ENCODE measurements at places on chromosomes 2 and 18.

DNA sequence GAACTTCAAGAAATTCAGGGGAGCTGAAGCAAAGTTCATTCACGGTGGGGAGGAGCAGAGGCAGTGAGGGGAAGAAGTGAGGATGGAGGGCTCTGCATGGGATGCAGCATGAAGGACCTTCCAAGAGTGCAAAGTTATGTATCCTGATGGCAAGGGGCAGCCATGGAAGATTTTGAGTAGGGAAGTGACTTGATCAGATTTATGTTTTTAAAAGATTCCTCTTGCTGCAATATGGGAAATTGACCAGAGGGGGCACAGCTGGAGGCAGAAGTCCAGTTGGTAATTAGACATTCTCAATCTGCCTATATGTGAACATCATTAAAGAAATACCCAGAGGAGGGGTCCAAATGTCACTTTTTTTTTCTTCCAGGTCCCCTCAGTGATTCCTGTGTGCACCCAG, 21.5 kb upstream of the ANXA4 start:
- no peak for DNase-seq

GRCh38 chr2:158273791-158274190, 172.1 kb downstream of the UPP2 start:
- DNase-seq, result no peak

DNA sequence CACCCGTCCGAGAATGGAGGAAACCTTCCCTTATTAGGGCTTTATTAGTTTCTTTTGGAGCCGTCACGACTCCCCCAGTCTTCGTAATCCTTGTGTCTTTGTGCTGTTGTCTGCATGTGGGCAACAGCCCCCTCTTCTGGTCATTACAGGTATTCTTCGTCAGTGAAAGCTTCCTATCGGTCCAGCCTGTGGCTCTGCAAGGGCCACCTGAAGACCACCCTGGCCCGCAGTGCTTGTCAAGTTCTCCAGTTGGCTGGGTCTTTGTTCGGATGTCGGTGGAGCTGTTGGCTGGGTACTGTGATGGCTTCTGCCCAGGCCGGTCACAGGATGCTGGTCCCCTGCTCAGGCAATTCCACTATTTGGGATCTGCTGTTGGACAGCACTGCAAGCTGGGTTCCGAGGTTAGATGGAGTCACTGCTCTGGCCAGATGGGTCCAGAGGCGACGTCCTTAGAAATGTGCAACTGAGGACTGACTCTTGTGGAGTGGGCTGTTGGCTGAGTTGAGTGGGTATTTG, 19.2 kb downstream of the E2F6 start:
- DNase-seq, result no peak

DNA sequence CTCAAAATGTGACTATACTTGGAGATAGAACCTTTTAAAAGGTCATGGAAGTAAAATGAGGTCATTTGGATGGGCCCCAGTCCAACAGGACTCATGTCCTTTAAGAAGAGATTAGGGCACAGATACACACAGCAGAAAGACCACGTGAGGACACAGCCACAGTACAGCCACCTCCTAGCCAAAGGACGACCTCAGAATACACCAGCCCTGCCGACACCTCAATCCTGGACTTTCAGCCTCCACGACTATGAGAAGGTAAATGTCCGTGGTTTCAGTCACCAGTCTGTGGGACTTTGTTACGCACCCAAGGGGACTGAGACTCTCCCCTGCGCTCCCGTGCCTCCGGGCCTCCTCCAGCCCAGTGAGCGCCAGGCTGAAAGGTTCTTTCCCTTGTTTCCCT, 30.2 kb upstream of the HPCAL1 start:
- DNase-seq, result no peak

DNA sequence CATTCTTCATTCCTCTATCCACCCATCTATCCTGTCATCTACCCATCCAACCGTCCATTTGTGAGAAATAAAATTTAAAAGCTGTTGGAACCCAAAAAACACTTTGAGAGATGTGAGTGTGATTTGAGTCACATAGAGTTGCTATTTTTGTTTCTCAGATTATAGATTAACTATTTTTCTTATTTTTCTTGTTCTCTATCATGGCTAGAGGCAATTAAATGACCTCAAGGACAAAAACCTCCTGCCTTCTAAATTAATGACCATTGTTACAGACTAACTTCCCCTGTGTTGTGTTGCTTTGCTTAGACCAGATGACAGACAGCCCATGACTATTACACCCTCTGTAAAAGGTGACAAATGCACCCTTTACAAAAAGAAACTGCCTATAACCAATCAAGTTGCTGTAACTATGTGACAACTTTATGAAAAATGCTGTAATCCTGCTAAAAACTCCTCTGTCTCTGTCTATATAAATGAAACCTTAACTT, 207.9 kb upstream of the CXCR4 start:
- DNase-seq, result no peak

GRCh38 chr2:241767464-241768250, 9.0 kb upstream of the GAL3ST2 start:
- DNase-seq, result no peak

GRCh38 chr18:74604774-74605173, 7.1 kb downstream of the ZNF407 start:
- DNase-seq, result no peak

- no peak for DNase-seq
Observed at GRCh38 chr2:137824501-137824900, 139.8 kb upstream of the HNMT start.

DNA sequence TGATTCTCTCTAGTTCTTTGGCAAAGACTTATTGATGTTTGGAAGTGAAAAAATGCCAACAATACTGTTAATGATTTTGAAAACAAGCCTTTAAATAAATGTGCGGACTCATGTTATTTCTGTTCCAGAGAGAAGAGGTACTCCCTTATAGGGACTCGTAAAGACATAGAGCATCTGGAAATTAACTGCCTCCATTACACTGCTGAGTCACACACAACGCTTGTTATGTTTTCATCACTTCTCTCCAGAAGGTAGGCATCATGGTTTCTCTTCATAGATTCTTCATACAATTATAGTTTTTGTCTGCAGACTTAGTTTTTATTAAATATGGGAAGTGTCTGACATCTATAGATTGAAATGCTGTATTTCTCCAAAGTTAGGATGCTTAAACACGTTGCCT, 302.5 kb upstream of the EPC2 start:
- no peak for DNase-seq

DNA sequence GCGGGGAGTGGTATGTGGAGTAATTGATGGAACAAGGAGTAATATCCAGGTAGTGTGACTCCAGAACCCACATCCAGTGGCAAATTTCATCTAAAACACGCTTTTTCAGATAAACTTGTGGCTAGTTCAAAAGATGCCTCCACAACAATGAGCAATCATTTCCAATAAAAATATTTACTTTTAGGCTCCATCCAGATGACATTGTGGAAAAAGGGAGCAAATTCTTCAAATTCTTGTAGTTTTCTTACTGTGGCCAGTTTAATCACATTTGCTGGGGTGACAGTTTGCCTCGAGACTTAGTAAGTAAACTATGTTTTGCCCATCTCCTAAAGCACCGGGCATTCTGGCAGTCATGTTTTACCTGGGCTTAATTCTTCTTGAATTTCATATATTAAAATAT, 243.6 kb downstream of the IRS1 start:
- no peak for DNase-seq

DNA sequence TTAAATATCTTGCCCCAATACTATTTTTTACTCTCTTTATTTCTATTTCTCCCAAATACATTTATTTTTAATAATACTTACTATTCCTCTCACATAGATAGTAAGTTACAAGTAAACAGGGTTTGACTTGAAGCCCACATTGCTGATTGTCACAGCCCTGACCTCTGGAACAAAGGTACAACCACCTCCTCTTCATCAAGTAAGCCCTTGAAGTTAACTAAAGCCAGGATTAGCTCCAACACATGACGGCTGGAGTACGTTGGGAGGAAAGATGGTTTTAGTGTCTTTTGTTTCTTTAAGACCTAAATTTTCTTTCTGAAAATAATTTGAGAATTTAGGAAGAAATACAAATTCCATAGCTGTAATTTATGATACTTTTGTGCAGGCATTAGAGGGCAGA, 949 bp downstream of the MYOM1 start:
- no peak for DNase-seq

DNA sequence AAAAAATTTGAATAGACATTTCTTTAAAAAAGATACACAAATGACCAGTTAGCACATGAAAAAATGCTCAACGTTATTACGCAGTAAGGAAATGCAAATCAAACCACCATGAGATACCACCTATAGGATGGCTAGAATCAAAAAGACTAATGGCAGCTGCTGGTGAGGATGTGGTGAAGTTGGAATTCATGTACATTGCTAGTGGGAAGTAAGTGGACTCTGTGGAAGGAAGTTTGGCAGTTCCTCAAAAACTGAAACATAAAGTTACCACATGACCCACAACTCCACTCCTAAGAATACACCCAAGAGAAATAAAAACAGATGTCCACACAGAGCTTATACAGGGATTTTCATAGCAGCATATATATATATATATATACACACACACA, 51.2 kb downstream of the MBP start:
- no peak for DNase-seq

- DNase-seq, result no peak
Observed at GRCh38 chr18:36382854-36383253, 85.3 kb downstream of the FHOD3 start.

DNA sequence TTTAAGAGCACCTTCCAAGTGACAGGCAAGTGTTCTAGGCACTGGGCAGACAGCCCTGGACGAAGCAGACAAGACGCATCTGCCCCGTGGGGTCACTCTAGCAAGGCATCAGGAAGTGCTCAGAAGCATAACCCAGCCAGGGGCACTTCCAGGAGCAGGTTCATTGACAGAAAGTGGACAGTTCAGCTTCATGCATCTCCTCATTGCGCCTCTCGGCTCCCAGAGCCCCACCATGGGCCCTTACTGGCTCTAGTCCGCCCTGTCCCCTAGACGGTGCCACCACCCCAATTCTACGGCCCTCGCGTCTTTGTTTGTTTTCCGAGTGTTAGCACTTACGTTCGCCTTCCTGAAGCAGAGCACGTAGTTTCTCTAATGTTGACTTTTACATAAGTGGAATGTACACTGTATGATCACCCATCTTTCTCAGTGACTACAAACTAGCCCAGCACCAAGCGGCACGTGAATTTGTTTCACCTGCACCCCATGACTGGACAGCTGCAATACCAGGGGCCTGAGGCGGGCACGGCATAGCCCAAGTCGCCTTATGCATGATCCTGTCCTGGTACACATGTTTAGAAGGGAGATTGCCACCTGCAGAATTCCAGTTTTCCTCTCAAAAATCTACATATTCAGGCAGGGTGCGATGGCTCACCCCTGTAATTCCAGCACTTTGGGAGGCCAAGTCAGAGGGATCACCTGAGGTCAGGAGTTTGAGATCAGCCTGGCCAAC, 33.2 kb downstream of the SNED1 start:
- DNase-seq, result no peak

DNA sequence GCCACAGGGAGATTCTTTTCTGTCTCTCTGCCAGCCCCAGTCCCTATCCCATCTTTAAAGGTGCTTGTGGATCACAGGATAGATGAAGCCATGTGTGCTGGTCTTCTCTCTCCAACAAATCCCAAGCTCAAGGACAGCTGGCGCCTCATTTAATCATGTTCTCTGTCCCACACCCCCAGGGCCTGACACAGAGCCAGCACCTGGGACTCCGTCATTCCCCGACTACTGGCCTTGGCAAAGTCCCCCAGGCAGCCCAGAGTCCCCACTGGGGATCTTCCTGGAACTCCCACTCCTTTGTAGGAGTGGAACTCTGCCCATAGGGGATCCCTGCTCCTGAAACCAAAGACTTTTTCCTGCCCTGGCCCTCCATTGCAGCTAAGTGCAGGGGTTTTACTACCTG, 60.8 kb downstream of the MTHFD2 start:
- DNase-seq, result no peak

DNA sequence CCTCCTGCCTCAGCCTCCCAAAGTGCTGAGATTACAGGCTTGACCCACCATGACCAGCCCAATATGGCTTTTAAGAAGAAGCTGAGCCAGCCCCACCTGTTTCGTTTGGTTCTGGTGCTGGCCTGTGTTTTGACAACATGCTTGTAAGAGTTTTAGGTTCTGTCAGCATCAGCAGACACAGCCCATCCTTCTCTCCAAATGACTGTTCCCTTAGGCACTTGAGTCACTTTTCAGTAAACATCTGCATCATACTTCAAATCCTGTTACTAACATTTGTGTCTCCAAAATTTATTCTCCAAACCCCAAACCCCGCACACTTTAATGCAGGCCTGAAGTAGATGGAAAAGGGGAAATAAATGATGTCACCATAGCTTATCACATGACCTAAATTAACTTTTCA, 1118.5 kb downstream of the TSN start:
- DNase-seq, result no peak

Data from KG1 (cell line).